IMR-90 (cell line): ENCODE measurements at places on chromosomes 1 and 21. TPM values are rescaled to one million over a fixed set of nuclear protein-coding genes. Genes with fewer than 3 reads are reported as not detected.

- peak; percentile 100 for DNase-seq
Measured at GRCh38 chr1:181112071-181112929, 23.8 kb downstream of the IER5 start.

- no peak for DNase-seq
Measured at GRCh38 chr1:157195521-157196244, 57.5 kb upstream of the ETV3 start.

DNA sequence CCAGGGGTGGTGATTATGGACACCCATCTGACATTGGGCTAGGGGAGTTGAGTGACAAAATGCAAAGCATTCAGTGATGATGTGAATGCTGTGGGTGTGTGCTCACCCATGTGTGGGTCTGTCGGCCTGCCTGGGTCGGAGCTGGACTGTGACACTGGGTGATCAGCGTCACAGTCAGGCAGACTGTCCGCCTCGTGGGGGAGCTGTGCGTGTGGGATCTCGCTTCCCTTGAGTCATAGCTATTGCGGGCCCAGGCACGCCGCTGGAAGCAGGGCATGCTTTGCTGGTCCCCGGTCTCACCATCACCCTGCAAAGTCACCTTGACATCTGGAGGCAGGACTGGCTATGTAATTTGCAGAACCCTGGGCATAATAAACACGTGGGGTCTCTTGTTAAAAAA, 156.9 kb upstream of the IGSF21 start:
- no peak for DNase-seq

DNA sequence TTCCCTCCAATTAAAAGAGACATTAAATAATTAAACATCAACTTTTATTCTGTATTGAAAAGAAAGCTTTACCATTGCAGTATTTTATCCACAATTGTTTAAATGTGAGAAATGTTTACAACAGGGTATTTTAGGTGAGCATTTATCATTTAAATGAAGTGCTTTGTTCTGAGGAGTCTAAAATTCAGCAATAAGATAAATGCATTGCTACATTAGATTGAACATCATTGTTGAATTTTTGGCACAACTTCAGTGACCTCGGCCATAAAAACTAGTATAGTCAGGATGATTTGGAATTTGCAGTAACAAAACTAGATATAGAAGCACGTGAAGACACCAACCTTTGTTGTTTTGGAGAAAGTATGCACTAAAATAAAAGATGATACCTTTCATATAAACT, 692.9 kb downstream of the USP25 start:
- no peak for DNase-seq

DNA sequence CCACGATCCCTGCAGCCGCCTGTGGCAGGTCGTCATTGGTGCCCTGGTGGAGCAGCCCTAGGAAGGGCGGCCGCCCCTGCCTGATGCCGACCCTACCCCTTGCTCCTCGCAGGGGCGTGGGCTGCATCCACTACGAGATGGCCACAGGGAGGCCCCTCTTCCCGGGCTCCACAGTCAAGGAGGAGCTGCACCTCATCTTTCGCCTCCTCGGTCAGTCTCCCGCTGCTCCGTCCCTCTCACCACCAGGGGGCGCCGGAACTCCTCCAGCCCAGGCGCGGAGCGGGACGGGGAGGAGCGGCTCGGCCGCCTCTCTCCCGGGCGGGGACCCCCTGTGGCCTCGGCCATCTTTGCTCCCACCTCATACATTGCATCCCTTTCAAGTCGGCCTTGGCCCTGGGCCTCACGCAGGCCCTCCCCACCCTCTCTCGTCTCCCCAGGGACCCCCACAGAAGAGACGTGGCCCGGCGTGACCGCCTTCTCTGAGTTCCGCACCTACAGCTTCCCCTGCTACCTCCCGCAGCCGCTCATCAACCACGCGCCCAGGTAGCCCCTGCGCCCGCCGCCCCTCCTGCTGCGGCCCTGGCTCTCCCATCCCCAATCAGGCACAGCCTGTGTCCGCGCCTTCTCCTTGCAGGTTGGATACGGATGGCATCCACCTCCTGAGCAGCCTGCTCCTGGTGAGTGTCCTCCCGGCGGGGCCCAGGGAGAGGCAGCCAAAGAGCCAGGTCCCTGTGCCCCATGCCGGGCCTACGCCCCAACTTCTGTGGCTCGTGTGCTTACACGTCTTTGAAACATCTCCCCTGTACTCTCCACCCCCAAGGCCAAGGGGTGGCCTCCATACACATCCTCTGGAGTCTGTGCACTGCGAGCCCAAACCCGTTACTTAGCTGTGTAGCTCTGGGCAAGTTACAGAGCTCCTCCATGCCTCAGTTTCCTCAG, 24.7 kb downstream of the CDK18 start:
- DNase-seq = peak; percentile 50

DNA sequence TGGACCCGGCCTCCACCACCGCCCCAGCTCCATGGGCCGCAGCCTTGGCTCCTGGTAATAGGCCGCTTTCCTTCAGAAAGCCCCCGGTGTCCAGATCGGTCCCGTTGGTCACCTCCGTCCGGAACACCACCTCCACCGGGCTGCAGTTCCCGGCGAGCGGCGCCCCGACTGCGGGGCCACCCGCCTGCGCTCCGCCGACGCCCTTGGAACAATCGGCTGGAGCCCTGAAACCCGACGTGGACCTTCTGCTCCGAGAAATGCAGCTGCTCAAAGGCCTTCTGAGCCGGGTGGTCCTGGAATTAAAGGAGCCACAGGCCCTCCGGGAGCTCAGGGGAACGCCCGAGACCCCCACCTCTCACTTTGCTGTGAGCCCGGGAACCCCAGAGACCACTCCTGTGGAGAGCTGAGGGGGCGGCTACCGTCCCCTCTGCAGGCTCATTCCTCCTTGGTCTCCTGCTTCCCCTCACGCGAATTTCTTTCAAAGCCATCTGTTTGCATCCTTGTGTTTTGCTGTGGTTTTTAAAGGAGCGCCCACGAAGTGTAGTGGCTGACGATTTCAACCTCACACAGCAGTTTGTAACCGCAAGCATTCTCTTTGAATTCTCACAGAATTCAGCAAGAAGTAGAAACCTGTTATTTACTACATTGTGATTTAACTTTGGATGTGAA, 6.0 kb downstream of the FCRLB start:
- DNase-seq = peak; percentile 84

DNA sequence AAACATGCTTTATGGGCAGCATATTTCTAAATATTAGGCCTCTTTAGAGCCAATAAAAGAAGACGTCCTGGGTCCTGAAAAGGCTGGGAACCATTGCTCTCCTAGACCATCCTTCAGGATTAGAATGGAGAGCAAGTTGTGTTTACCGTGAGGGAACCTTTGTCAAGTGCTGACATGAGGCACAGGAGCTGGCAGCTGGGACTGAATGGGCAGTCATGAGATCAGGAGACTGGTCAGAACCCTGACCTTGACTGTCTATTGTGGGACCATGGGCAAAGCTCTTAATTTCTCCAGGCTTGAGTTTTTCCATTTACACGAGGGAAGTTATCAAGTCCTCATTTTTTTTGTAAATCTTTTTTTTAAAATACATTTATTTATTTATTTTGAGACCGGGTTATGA, 5.2 kb downstream of the PFKFB2 start:
- no peak for DNase-seq

- no peak for DNase-seq
Measured at GRCh38 chr21:22044431-22044830, 1046.2 kb downstream of the NCAM2 start.

DNA sequence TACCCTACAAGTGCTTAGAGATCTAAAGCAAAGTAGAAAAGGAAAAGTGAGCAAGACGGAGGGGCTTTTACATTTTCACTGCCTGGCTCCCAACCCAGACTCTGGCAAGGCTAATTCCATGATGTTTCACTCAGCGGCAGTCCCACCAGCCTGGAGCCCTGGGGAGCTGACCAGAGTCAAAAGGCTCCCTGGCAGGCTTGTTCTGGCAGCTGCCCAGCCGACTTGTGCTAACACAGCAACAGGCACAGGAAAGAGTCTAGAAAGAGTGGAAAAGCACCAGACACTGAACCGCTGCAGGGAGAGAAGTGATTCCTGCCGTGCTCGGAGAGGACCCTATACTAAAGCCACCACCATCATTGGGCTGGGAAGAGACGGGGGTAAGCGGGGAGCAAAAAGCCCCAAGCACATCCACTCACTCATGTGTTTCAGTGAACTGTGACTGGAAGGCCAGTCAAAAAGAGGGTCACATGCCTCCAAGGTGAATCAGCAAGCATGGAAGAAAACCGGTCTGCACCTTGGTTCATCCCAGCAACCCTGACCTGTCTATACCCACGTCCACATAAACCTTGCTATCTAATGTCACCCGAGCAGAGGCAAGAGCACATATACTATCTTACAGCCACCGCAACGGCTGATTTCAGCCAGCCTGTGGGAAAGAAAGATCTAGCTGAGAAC, 8.0 kb downstream of the SMIM12 start:
- no peak for DNase-seq

- DNase-seq = peak; percentile 95
Measured at GRCh38 chr1:109214695-109215623, 1.2 kb downstream of the SARS1 start.

GRCh38 chr21:33042812-33043211, 17.1 kb downstream of the OLIG2 start:
- peak; percentile 97 for DNase-seq

DNA sequence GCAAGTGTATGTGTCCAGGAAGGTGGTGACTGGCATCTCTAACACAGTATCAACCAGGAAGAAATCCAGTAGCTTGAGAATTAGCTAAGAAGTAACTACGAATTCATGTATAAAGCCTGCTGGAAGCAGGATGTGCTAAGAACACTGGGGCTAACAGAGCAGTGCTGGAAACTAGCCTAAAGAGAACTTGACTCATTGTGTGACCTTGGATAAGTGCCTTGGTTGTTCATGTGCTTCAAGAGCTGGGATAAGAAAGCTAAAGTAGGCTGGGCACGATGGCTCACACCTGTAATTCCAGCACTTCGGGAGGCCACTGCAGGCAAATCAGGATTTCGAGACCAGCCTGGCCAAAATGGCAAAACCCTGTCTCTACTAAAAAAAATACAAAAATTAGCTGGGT, 186.9 kb downstream of the RRAGC start:
- no peak for DNase-seq

DNA sequence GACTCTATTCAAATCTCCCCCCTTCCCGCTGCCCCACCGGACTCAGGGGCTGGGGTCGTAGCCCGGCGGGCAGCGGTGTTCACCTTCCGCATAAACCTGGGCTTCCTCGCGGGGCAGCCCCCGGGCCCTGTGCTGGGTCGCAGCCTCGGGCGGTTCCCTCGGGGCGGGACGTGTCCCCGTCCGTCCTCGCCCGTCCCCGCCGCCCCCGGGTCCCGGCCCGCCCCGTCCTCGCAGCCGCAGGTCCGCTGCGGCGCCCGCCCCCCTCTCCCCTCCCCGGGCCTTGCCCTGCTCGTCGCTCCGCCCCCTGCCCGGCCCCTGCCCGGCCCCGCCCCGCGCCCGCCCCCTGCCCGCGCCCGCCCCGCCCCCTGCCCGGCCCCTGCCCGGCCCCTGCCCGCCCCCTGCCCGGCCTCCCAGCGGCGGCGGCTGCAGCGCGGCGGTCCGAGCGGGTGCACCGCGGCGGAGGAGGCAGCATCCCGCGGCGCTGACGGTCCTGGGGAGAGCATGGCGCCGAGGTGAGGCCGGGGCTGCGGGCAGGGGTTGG, at the start of gene COL18A1:
Gene COL18A1, plus strand, starts transcription at position 436 of the 541 bp plus-strand sequence. Its CDS starts 66 bp downstream, at position 502.
- peak; percentile 42 for DNase-seq

GRCh38 chr1:47755101-47755990, 241.8 kb downstream of the TRABD2B start:
- no peak for DNase-seq

DNA sequence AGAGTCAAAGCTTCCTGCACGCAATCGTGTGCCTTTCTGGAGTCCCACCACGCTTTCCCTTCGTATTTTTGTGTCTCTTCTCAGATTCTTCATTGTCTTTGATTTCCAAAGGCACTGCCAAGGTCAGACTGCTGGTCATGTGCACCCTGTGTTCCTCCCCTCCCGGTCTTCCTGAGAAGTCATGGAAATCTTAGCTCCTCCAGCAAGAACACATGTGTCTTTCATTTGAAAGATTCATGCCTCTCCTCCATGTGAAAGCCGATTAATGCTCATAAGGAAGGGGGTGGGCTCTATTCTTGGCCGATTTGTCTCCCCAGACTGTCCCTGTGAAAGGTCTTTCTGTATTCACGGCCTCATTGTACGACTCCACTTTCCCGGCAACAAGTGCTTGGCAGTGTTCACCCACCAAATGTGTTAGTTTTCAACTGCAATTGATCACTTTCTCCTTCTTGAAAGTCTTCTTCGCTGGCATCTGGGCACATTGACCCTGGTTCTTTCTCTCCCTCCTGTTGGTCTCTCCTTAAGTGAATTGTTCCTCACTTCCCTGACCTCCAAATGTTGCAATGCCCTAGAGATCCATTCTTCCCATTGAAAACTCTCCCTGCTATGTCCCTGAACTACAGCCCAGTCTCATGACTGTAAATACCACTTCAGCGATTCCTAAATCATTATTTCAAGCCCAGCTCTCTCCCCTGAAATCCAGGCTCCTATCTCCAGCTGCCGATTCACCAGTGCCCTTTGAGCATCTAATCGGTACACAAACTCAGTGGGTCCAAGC, 25.4 kb downstream of the MX2 start:
- no peak for DNase-seq

DNA sequence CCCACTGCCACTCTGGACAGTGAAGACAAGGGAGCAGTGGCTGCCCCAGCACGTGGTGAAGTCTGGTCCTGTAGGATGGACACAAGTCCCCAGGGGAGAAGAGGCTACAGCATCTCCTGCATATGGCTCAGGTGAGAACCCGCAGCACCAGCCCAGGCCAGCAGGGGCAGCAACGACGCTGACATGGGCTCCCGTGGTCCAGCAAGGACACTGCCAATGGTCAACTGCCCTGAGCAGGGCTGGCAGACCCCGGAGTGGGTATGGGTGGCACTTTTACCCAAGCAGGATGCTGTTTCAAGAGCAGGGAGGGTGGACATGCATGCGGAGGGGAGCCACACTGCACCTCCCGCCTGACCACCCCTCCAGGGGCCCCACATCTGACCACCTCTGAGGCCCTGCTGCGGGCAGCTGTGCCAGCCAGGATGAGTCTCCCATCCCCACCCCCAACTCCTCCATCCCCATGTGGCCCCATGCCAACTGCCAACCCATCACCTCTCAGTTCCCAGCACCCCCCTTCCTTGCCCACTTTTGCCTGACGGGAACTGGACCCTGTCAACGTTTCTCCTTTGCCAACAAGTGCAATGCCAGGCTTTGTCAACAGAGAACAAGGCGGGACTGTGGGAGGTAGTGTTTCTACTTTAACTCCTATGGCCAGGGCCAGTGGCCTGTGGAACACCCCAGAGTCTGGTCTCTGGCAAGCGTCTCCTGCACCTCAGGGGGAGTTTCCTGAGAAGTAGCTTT, 8.6 kb downstream of the MORN1 start:
- no peak for DNase-seq

- DNase-seq = no peak
Measured at GRCh38 chr21:34201001-34201400, 127.6 kb downstream of the MRPS6 start.

GRCh38 chr1:35968396-35968795, 37.5 kb downstream of the AGO3 start:
- no peak for DNase-seq

The VWA5B1 gene
- total RNA-seq = not detected in 2 replicates

The ROR1 gene
- total RNA-seq = 8.1 and 10.0 TPM in 2 replicates

The DSCAM gene
- under 0.01 TPM in 2 replicates for total RNA-seq

The TTC34 gene
- under 0.01 TPM in 2 replicates for total RNA-seq

The CXADR gene
- 0.83 and 1.1 TPM in 2 replicates for total RNA-seq

The MMEL1 gene
- under 0.01 TPM in 2 replicates for total RNA-seq

The CD5L gene
- total RNA-seq = not detected in 2 replicates

The KLHDC8A gene
- not detected in 2 replicates for total RNA-seq

The PDE4B gene
- 15.6 and 21.3 TPM in 2 replicates for total RNA-seq

The CFAP74 gene
- total RNA-seq = not detected in 2 replicates

The L1TD1 gene
- total RNA-seq = not detected in 2 replicates

The CSMD2 gene
- total RNA-seq = under 0.01 and 0.28 TPM in 2 replicates

The CYP4Z1 gene
- not detected in 2 replicates for total RNA-seq

The CASQ1 gene
- total RNA-seq = 0.18 TPM in 1 of 2 replicates, not detected in the other

The CLCA1 gene
- not detected in 2 replicates for total RNA-seq

The PROX1 gene
- under 0.01 and 0.28 TPM in 2 replicates for total RNA-seq

The ANXA9 gene
- under 0.01 and 0.36 TPM in 2 replicates for total RNA-seq
